ENCODE measurements at places on chromosomes 6 and 20. TPM values are rescaled to one million over a fixed set of nuclear protein-coding genes. Genes with fewer than 3 reads are reported as not detected.

Gene SIRPG
- 0.18 TPM for total RNA-seq

Gene KCNK5
- 6.9 TPM for total RNA-seq

Gene STMND1
- total RNA-seq, result not detected

Gene RHAG
- total RNA-seq, result 6.7 TPM

Gene PRR18
- 0.18 TPM for total RNA-seq

Gene DEFB115
- total RNA-seq, result not detected

Gene SALL4
- 7.7 TPM for total RNA-seq

Gene COL12A1
- 261 TPM for total RNA-seq

Gene GNL1
- 44.3 TPM for total RNA-seq

Gene MAK
- 0.53 TPM for total RNA-seq

All from metanephros (tissue), 2 donors.